ENCODE measurements at places on chromosomes 11 and 22.

DNA sequence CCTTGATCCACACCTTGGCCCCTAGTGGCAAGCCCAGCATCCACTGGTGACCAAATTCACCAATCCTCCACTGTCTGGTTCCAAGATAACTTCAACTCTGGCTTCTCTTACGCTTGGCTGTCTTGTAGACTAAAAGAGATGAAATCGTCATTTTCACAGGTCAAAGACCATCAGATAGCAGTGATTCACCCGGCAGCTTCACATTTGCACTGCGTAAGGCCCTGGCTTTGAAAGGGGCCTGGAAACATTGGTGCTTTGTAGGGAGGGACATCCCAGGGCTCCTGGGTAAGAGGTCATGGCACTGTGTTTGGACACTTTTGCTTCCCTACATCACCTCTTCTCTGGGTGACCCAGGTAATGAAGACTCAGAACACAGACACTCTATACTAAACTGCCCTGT is 30.1 kb upstream of the FADD start:
- no peaks in the 10 kb centered on the region for H3K36me3 ChIP-seq
- no peak overlapping the region for H3K27ac ChIP-seq
- no peak for DNase-seq

DNA sequence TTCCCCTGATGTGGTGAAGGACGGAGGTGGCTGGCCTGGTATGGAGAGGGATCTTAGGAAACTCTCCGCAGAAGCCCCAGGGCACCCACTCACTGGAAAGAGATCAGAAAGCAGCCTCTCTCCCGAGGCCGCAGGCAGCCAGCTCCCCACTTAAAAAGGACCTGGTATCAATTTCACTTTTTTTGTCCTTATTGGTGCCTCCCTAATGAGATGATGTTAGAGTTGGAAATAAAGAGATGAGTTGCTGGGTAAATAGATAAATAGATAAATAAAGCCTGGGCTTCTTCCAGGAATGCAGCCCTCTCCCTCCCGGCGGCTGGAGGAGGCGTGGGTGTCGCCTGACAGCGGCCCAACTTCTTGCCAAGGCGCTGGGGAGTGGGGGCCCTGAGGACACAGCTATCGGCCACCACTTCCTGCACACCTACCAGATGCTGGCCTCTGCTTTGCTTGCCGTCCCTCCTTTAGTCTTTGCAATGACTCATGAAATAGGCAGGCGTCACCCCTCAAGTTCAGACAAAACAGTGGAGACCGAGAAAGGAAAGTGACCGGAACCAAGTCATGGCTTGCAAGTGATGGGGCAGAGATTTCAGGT is 42.9 kb downstream of the LINC01488 start:
- H3K27ac ChIP-seq, result no peak overlapping the region
- H3K4me1 ChIP-seq, result no peaks in the 10 kb centered on the region
- no peak overlapping the region for H3K4me3 ChIP-seq
- H3K27me3 ChIP-seq, result no peaks in the 10 kb centered on the region
- no peaks in the 10 kb centered on the region for H3K36me3 ChIP-seq

GRCh38 chr11:2302306-2302895 is 588 bp downstream of the TSPAN32 start:
- peaks cover 3% of the 10 kb centered on the region for H3K36me3 ChIP-seq
- H3K27me3 ChIP-seq, result no peaks in the 10 kb centered on the region
- DNase-seq, result no peak
- peaks cover 16% of the 10 kb centered on the region for H3K4me1 ChIP-seq
- H3K4me3 ChIP-seq, result peak overlapping the region; percentile 37
- peak overlapping the region; percentile 66 for H3K27ac ChIP-seq

DNA sequence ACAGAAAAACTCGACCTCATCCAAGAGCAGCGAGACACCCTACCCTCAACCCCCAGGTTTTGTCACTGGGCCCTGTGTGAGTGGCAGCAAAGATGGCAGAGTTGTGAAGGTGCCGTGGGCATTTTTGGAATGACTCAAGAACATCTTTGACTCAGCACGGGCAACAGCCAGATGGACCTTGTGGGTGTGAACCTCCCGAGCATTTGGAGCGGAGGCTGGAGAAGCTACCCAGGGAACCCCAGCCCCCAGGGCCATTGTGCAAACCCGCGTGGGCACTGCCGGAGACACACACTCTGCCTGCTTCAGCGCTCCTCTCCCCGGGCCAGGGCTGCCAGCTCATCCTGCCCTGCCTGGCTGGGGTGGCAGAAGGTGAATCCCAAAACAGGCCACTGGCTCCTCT is 66.1 kb downstream of the PANX1 start:
- no peak overlapping the region for H3K27ac ChIP-seq
- no peaks in the 10 kb centered on the region for H3K27me3 ChIP-seq
- H3K36me3 ChIP-seq, result no peaks in the 10 kb centered on the region

GRCh38 chr22:37633089-37633624 is 6.3 kb upstream of the SH3BP1 start:
- peak overlapping the region; percentile 87 for H3K27ac ChIP-seq
- H3K36me3 ChIP-seq, result peaks cover 31% of the 10 kb centered on the region
- H3K27me3 ChIP-seq, result no peaks in the 10 kb centered on the region

- no peak for DNase-seq
- H3K4me1 ChIP-seq, result no peaks in the 10 kb centered on the region
- no peak overlapping the region for H3K27ac ChIP-seq
- H3K27me3 ChIP-seq, result no peaks in the 10 kb centered on the region
Measured at GRCh38 chr22:19566279-19567156, 42.3 kb upstream of the CLDN5 start.

GRCh38 chr11:2664376-2664775 is 35.4 kb downstream of the KCNQ1OT1 start:
- H3K4me3 ChIP-seq, result no peak overlapping the region
- DNase-seq, result no peak
- H3K36me3 ChIP-seq, result no peaks in the 10 kb centered on the region
- no peak overlapping the region for H3K27ac ChIP-seq
- no peaks in the 10 kb centered on the region for H3K27me3 ChIP-seq

DNA sequence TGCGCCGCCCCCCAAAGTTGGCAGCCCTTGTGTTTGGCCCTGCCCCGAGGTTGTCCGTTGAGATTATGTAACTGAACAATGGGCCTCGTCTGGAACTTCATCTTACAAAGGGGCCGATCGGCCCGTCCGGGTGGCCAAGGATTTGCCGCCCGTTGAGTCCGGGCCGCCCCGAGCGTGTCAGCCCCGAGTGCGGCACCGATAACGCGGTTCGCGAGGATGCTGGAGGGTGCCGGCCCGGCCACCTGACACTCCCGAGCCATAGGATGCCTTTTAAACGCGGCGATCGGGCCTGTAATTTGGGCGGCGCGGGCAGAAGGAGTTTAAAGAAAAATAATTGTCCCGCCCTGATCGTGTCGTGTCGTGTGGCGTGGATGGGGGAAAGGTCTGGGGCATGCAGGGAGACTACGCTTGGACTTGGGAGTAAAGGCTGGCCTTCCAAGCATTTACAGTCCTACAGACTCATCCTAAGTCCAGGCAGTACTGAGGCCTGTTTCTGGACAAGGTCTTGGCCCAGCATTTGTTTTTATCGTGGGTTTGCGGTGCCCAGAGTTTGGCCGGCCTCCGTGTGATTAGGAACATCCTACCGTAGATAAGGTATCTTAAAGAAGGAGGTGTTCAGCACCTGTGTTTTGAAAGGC is 1.3 kb downstream of the WEE1 start:
- H3K27me3 ChIP-seq, result peaks cover 4% of the 10 kb centered on the region
- DNase-seq, result peak; percentile 17
- peak overlapping the region; percentile 88 for H3K4me3 ChIP-seq
- peaks cover 12% of the 10 kb centered on the region for H3K4me1 ChIP-seq

GRCh38 chr11:46050662-46051061 is 70.6 kb downstream of the PHF21A start:
- no peak overlapping the region for H3K27ac ChIP-seq
- no peak overlapping the region for H3K4me3 ChIP-seq
- no peaks in the 10 kb centered on the region for H3K4me1 ChIP-seq

DNA sequence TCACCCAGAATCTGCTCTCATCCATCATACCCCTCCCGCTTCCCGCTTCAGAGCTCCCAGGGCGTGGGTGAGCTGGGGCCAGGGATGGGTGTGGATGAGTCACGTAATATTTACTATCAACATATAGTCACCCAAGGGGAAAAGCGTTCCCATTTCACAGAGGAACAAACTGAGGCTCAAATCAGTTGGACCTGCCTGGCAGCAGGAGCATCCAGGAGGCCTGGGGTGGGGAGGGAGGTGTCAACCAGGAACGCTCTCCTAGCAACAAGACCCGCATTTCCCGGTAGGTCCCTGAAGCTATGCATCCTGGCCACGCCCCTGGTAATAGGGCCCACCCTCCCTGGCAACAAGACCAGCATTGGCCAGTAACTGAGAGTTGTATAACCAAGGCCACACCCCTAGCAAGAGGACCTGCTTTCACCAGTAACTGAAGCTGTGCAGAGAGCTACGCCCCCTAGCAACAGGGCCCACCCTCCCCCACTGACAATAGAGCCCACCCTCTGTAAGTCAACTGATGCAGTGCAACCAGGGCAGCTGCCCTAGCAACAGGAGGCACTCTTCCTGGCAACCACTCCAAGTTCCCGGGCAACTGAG is 32.7 kb upstream of the TXNRD2 start:
- H3K27me3 ChIP-seq, result no peaks in the 10 kb centered on the region
- peak overlapping the region; percentile 67 for H3K27ac ChIP-seq
- peaks cover 6% of the 10 kb centered on the region for H3K4me1 ChIP-seq
- H3K4me3 ChIP-seq, result no peak overlapping the region

- DNase-seq, result peak; percentile 14
- no peaks in the 10 kb centered on the region for H3K36me3 ChIP-seq
- H3K4me3 ChIP-seq, result peak overlapping the region; percentile 46
- no peaks in the 10 kb centered on the region for H3K27me3 ChIP-seq
- H3K4me1 ChIP-seq, result peaks cover 17% of the 10 kb centered on the region
- H3K27ac ChIP-seq, result peak overlapping the region; percentile 96
Measured at GRCh38 chr11:86069408-86070101, 671 bp upstream of the PICALM start.

- DNase-seq, result no peak
- H3K27me3 ChIP-seq, result no peaks in the 10 kb centered on the region
- no peak overlapping the region for H3K4me3 ChIP-seq
Measured at GRCh38 chr11:114169321-114169749, 109.8 kb downstream of the ZBTB16 start.

GRCh38 chr11:13149991-13150390 is 127.6 kb upstream of the BMAL1 start:
- H3K27ac ChIP-seq, result no peak overlapping the region
- H3K27me3 ChIP-seq, result no peaks in the 10 kb centered on the region
- DNase-seq, result no peak
- no peak overlapping the region for H3K4me3 ChIP-seq
- H3K36me3 ChIP-seq, result no peaks in the 10 kb centered on the region

DNA sequence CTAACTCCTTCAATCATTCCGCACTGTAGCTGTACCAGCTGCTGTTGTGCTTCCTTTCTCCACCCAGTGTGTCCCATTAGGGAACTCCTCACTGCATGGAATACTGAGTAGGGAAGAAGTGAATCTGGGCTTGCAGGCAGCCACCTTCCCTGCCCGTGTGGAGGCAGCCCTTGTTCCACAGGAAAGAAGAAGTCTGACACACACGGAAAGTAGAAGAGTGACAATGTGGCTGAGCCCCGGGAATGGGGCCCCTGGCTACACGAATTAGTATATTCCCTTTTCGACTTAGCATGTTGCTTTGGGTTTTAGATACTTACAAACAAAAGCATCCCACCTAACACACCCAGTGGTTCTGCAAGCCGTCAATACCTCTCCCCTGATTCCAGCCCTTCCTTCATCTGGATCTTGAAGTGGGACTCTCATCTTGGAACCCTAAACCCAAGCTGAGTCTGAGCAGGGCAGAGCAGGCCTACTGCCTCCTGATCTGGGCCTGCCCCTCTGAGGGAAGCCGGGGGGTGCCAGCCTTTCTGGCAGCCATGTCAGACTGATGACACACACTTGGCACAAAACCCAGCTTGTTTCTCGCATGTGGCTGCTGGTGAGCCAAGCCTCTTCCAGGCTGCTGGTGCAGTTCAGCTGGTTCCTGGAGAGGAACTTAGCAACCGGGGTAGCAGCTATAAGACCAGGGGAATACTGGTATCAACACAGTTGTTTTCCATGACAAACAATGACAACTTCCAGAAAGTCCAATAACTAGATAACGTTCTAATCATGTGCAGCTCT is 71.6 kb downstream of the C11orf58 start:
- DNase-seq, result no peak
- H3K36me3 ChIP-seq, result no peaks in the 10 kb centered on the region
- H3K27ac ChIP-seq, result no peak overlapping the region
- H3K4me1 ChIP-seq, result no peaks in the 10 kb centered on the region

- no peak overlapping the region for H3K4me3 ChIP-seq
- no peaks in the 10 kb centered on the region for H3K4me1 ChIP-seq
- no peak overlapping the region for H3K27ac ChIP-seq
- H3K36me3 ChIP-seq, result no peaks in the 10 kb centered on the region
- H3K27me3 ChIP-seq, result no peaks in the 10 kb centered on the region
- DNase-seq, result no peak
Measured at GRCh38 chr11:113417428-113417827, 29.8 kb downstream of the ANKK1 start.

DNA sequence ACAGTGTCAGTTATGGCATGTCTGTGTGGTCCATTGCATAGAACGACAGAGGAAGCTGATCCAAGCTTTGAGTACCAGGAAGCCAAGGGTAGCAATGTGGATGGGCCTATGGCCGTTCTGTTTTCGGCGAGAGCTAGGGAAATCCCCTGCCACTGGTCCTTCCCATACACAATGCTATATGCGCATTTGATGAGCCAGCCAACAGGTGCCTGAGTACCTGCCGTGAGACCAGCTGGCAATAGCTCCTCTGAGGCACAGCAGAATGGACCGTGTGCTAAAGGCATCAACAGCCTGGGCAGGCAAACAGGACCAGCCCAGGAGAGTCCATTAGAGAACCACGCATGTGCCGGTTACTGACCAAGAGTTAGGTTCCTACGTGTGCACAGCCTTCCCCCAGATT is 753.0 kb downstream of the NTM start:
- no peaks in the 10 kb centered on the region for H3K36me3 ChIP-seq
- no peaks in the 10 kb centered on the region for H3K27me3 ChIP-seq
- no peaks in the 10 kb centered on the region for H3K4me1 ChIP-seq
- H3K27ac ChIP-seq, result no peak overlapping the region
- H3K4me3 ChIP-seq, result no peak overlapping the region

DNA sequence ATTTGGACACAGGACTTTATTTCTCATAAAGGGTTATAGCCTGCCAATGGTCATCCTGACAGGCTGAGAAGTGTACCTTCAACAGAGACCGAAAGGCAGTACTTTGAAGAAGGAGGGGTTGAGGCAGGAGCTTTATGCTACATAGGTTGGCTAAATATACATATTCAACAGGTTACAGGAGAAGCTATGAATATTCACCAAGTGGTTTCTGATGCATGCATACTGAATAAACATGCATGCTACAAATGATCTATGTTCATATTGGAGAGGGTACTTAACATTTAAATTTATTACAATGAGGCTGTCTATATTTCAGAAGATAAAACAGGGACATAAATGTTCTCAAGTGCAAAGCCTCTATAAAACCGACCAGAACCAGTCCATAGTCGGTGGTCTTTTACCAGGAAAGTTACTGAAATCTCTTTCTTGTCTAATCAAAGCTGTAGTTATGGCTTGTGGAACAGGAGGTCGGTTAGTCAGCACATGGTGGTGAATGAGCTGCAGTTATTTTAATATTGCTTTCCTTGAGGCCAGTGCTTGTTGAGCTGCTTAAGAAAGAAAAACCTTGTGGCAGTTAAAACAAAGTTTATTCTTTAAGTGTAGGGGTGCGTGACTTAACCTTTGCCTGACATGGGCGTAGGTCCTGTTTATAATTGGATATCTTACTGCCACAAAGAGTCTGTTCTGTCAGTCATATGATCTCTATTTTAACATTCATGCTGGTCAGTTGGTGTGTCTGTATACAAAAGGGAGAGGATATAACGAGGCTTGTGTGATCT is 19.5 kb downstream of the CNTF start:
- no peak for DNase-seq
- H3K27ac ChIP-seq, result no peak overlapping the region
- H3K4me3 ChIP-seq, result no peak overlapping the region
- peaks cover 11% of the 10 kb centered on the region for H3K4me1 ChIP-seq
- no peaks in the 10 kb centered on the region for H3K27me3 ChIP-seq
- no peaks in the 10 kb centered on the region for H3K36me3 ChIP-seq

Data from thymus (tissue), 14 donors.